ENCODE measurements at places on chromosomes 12 and 14. TPM values are rescaled to one million over a fixed set of nuclear protein-coding genes. Genes with fewer than 3 reads are reported as not detected.

- H3K4me3 ChIP-seq: no peak overlapping the region
- DNase-seq: no peak
- H3K4me1 ChIP-seq: no peaks in the 10 kb centered on the region
- no peaks in the 10 kb centered on the region for H3K27me3 ChIP-seq
- H3K27ac ChIP-seq: no peak overlapping the region
Observed at GRCh38 chr14:90782892-90783291, 33.3 kb downstream of the TTC7B start.

GRCh38 chr12:49126852-49127763 lies 4.1 kb downstream of the TUBA1B start:
- H3K27ac ChIP-seq: no peak overlapping the region
- peaks cover 25% of the 10 kb centered on the region for H3K36me3 ChIP-seq
- peaks cover 21% of the 10 kb centered on the region for H3K4me1 ChIP-seq

DNA sequence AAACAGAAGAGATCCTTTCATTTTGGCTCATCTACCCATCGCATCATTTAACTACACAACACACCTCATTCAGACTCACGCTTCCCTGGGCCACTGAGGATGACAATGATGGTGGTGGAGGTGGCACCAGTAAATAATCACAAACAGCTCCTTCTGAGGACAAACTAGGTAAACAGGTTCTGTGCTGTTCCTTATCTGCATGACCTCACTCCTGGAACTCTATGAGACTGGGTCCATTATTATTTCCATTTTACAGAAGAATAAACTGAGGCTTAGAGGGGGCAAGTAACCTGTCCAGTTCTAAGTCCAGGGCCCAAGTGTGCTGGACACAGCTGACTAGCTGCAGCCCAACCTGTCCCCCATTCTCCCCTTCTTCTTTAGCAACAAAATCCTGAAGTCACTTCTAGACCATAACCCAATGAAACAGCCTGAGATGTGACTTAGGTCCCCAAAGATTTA lies 50.4 kb downstream of the ITPK1 start:
- DNase-seq: no peak
- no peak overlapping the region for H3K27ac ChIP-seq
- no peaks in the 10 kb centered on the region for H3K27me3 ChIP-seq
- H3K4me3 ChIP-seq: no peak overlapping the region
- H3K4me1 ChIP-seq: peaks cover 9% of the 10 kb centered on the region
- H3K36me3 ChIP-seq: no peaks in the 10 kb centered on the region

- no peak overlapping the region for H3K4me3 ChIP-seq
- no peak overlapping the region for H3K27ac ChIP-seq
- no peaks in the 10 kb centered on the region for H3K27me3 ChIP-seq
- no peaks in the 10 kb centered on the region for H3K36me3 ChIP-seq
- DNase-seq: no peak
Observed at GRCh38 chr14:36013483-36013882, 163.0 kb downstream of the PTCSC3 start.

DNA sequence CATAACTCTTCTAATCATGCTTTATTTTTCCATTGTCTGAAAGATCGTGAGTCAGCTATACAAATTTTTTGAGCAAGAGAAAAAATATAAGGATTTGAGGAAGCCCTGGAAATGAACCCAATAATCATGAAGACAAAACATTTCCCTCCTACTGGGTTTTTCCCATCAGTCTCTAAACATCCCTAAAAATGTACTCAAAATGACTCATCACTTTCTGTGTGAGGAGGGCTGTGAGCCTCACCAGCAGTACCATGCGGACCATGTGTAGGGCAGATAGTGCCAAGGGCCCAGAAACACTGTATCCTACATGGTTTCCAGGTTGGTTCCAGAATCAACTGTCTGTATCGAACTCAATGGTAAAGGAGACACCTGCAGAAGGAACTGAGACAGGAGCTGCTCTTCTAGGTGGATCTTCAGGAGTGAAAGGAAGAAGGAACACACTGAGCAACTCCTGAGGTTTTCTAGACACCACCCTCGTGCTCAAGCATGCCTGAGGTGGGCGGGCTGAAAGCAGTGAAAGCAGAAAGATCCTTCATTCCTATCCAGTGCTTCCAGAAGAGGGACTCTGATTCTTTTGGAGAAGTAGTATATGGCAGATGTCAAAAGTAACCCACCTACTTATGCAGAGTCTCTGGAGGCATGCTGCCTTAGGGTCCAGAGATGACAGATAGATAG lies 48.6 kb upstream of the RHOJ start:
- no peaks in the 10 kb centered on the region for H3K27me3 ChIP-seq
- H3K27ac ChIP-seq: no peak overlapping the region
- no peaks in the 10 kb centered on the region for H3K36me3 ChIP-seq
- DNase-seq: no peak

DNA sequence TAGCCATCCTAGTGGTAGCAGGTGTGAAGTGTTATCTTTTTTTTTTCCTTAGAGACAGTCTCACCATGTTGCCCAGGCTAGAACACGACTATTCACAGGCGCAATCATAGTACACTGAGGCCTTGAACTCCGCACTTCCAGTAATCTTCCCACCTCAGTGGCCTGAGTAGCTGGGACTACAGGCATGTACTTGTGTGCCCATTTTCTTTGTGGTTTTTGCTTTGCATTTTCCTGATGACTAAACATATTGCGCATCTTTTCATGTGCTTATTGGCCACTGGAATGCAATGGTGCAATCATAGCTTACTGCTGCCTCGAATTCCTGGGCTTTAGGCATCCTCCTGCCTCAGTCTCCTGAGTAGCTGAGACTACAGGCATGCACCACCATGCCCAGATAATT lies 33.3 kb upstream of the GCH1 start:
- no peak overlapping the region for H3K4me3 ChIP-seq
- no peak overlapping the region for H3K27ac ChIP-seq
- DNase-seq: no peak

The TBC1D30 gene
- total RNA-seq: 3.2 TPM

The DLGAP5 gene
- total RNA-seq: 2.0 TPM

Measured in suprapubic skin (tissue), 4 donors.